ENCODE measurements at places on chromosomes 4 and X. TPM values are rescaled to one million over a fixed set of nuclear protein-coding genes. Genes with fewer than 3 reads are reported as not detected.
A peak's percentile ranks its signal among the peaks of the same experiment; 100 is the strongest.

DNA sequence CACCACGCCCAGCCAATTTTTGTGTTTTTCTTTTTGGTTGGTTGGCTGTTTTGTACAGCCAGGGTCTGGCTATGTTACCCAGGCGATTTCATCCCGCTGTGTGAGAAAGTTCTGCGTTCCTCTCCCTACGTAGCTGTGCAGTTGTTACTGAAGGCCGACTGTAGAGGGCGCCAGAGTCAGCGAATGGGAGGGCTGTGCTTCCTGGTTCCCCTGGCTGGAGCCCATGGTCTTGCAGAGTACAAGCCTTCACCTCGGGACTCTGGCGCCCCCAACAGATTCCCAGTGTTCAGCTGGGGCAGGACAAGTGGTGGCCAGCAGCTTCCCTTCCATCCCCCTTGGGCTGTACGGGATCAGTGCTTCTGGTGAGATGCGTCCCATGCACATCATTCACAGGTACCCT lies 5.6 kb upstream of the CT45A1 start:
- DNase-seq = no peak
- no peak overlapping the region for H3K27ac ChIP-seq
- no peak overlapping the region for H3K4me3 ChIP-seq

CTAG2 gene
- not detected for total RNA-seq

GRCh38 chrX:93874554-93874953 lies 200.5 kb downstream of the FAM133A start:
- DNase-seq = peak; percentile 25
- H3K4me3 ChIP-seq = no peak overlapping the region

BANK1 gene
- 0.51 TPM for total RNA-seq

DNA sequence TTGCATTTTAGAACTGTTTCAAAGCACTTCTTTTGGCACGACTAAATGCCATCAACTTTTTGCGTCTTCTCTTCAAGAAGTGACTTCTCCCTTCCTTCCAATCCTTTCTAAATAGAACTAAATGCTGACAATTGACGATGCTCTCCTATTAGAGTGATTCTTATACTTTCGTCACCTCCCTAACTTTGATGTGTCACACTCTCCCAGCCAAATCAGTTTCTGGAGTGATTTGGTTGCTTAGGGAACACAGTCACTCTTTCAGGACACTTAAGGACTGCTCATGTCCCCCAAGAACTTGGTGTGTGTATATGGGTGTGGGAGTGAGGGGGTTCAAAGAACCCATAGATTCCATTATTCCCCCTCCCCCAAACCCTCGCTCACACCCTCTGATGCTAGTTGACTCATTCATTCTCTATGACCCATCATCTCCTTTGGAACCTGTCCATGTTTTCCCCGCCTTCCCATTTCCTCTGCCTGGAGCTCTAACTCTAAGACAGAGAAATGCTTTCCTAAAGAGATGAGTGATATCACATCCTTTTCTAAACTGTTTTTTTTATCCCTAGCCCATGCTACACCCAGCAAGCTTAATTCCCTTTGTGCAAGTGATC lies 26.8 kb upstream of the AREG start:
- no peaks in the 10 kb centered on the region for H3K36me3 ChIP-seq
- H3K4me3 ChIP-seq = no peak overlapping the region
- H3K4me1 ChIP-seq = peaks cover 18% of the 10 kb centered on the region

DNA sequence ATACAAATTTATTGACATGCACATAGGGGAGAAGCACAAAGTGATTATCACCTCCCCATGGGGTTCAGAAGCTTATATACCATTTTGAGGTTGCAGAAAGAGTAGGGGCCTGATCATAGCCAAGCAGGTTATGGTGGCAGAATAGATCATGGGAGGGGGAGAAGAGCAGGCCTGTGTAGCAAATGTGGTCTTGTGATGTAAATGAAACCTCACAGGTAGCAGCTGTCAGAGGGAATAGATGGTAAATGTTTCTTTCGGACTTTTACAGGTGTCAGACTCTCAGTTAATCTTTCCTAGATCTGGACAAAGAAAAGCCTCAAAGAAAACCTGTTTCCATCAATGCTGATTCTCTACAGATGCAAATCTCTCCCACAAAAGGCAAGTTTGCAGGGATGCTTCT lies 84.4 kb downstream of the CFAP299 start:
- H3K27me3 ChIP-seq = no peaks in the 10 kb centered on the region
- DNase-seq = no peak
- H3K36me3 ChIP-seq = no peaks in the 10 kb centered on the region
- no peak overlapping the region for H3K4me3 ChIP-seq
- no peak overlapping the region for H3K27ac ChIP-seq
- peaks cover 21% of the 10 kb centered on the region for H3K4me1 ChIP-seq

Measured in progenitor cell of endocrine pancreas (in vitro differentiated cells).